ENCODE measurements at places on chromosomes 2 and 18.

GRCh38 chr2:234939576-234939975 lies 12.2 kb upstream of the SH3BP4 start:
- DNase-seq = no peak

GRCh38 chr2:182404092-182404491 lies 22.7 kb downstream of the PDE1A start:
- DNase-seq = no peak

- no peak for DNase-seq
Measured at GRCh38 chr2:131966256-131966655, 195.5 kb downstream of the ANKRD30BL start.

- DNase-seq = no peak
Measured at GRCh38 chr2:59463426-59463825, 1090.0 kb downstream of the BCL11A start.

- no peak for DNase-seq
Measured at GRCh38 chr18:10444314-10445006, 10.0 kb upstream of the APCDD1 start.

DNA sequence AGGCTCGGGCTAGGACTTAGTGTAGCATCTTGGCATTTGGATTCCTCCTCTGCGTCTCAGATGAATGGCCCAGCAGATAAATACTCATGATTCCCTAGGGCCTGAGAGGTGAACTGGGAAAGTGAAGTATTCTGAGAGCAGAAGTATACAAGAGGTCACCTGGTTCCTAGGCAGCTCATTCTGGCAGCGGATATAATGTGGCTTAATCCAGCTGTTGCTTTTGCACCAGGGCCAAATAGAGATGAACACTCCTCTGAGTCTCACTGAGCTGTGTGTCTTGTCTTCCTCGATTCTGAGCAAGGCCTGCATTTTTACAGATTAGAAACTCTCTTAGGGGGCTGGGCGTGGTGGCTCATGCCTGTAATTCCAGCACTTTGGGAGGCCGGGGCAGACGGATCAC lies 196.1 kb downstream of the SLC4A3 start:
- no peak for DNase-seq

DNA sequence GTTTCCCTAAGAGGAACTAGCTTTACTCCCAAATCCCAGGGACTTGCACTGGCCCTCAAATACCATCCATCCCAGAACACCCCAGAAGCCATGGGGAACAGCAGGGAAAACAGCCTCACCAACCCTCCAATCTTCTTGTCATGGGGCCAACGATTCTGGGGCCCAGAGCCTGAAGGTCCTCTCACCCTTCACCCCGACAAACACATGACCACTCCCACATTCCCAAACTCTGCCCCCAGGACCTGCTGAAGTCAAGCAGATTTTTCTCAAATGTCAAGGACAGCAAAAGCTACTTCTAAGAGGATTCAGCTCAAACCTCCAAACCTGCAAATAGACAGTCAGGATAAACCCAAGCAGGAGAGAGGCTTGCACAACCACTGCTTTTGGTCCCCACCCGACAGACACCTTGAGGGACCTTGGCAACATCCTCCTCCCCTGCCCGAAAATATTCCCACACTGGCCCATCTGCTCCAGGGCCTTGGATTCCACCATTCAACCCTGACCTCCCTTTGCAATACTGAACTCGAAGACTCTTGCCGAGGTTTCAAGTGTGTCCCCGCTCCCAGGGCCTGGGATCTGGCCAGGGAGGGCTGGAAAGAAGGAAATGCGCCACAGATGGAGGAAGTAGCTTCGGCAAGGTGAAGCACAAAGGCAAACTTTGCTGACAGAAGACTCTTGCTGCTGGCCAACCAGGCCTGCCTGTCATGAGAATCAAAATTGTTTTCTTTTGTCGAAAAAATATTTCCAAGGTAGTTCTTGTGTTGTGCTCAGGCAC lies 143.3 kb downstream of the ZFP36L2 start:
- no peak for DNase-seq
